ENCODE measurements at places on chromosomes 3 and 15. TPM values are rescaled to one million over a fixed set of nuclear protein-coding genes. Genes with fewer than 3 reads are reported as not detected.

Gene LEKR1
- 0.85 TPM for total RNA-seq

Gene ZNF592
- 39.1 TPM for total RNA-seq

Gene CIP2A
- total RNA-seq, result 6.0 TPM

Gene C2CD4A
- not detected for total RNA-seq

Gene EPHB1
- 0.83 TPM for total RNA-seq

Gene CLDN1
- 0.35 TPM for total RNA-seq

Gene BTLA
- 27.2 TPM for total RNA-seq

Gene GOLGA6L9
- 7.5 TPM for total RNA-seq

Gene ANXA2
- total RNA-seq, result 772 TPM

Gene PSMA4
- total RNA-seq, result 148 TPM

Gene BCL2A1
- total RNA-seq, result 3.8 TPM

Gene ITIH3
- 3.6 TPM for total RNA-seq

Gene ACKR4
- 5.5 TPM for total RNA-seq

Gene CTDSPL
- total RNA-seq, result 42.3 TPM

Gene RPP25
- 7.4 TPM for total RNA-seq

Gene PP2D1
- total RNA-seq, result not detected

Gene FAM81A
- total RNA-seq, result not detected

Gene SLC2A2
- total RNA-seq, result 107 TPM

Gene HIGD2B
- not detected for total RNA-seq

Gene TGM5
- not detected for total RNA-seq

Gene TOMM70
- 31.0 TPM for total RNA-seq

Gene TICRR
- total RNA-seq, result 8.3 TPM
